ENCODE measurements at places on chromosomes 1 and 21.
A peak's percentile ranks its signal among the peaks of the same experiment; 100 is the strongest.

GRCh38 chr1:13583966-13584791 is 547 bp downstream of the PDPN start:
- DNase-seq: no peak

GRCh38 chr1:226682871-226683814 is 55.9 kb downstream of the ITPKB start:
- no peak for DNase-seq

DNA sequence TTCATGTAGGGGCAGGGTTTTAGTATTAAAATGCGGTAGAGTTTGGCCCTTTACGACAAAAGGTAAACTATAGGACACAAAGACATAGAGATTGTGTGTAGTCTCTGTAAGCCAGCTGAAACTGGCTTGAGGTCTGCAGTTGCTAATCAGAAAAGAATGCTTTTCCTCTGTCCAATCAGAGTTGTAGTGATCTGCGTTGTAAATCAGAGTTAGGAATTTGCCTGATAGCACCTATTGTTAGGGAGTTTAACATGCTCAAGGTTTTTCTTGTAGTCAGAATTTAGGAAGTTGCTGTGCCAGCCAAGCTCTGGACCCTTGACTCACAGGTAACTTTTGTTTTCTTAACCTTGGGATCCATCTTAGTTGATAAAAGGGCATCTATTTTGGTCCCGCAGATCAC is 61.2 kb upstream of the VTCN1 start:
- no peak for DNase-seq

DNA sequence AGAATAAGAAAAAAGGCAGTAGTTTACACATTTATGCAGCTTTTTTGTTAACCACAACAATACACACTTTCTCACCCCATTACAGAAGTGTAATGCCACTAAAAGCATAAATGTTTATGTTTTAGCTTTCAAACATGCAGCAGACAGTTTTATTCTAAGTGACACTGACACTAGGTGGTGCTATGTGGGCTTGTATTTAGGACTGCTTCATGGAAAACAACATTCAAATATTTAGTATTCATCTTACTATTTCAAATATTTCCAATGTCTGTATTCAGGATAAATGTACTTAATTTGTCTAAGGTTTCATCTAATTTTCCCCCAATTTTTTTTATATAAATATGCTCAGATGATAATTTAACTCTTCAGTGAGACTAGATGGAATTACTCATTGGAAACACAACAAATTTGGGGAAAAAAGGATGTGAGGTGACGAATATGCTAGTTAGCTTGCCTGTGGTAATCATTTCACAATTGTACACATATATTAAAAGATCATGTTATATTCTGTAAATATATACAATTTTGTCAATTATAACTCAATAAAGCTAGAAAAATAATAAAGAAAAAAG is 71.4 kb downstream of the USP1 start:
- DNase-seq: peak; percentile 39

GRCh38 chr1:226482975-226483700 is 65.4 kb upstream of the STUM start:
- DNase-seq: no peak

GRCh38 chr1:152167835-152168534 is 9.0 kb upstream of the RPTN start:
- no peak for DNase-seq

GRCh38 chr1:36988321-36988720 is 46.0 kb downstream of the GRIK3 start:
- no peak for DNase-seq

- DNase-seq: no peak
Observed at GRCh38 chr1:218787826-218788225, 385.9 kb upstream of the LYPLAL1 start.

DNA sequence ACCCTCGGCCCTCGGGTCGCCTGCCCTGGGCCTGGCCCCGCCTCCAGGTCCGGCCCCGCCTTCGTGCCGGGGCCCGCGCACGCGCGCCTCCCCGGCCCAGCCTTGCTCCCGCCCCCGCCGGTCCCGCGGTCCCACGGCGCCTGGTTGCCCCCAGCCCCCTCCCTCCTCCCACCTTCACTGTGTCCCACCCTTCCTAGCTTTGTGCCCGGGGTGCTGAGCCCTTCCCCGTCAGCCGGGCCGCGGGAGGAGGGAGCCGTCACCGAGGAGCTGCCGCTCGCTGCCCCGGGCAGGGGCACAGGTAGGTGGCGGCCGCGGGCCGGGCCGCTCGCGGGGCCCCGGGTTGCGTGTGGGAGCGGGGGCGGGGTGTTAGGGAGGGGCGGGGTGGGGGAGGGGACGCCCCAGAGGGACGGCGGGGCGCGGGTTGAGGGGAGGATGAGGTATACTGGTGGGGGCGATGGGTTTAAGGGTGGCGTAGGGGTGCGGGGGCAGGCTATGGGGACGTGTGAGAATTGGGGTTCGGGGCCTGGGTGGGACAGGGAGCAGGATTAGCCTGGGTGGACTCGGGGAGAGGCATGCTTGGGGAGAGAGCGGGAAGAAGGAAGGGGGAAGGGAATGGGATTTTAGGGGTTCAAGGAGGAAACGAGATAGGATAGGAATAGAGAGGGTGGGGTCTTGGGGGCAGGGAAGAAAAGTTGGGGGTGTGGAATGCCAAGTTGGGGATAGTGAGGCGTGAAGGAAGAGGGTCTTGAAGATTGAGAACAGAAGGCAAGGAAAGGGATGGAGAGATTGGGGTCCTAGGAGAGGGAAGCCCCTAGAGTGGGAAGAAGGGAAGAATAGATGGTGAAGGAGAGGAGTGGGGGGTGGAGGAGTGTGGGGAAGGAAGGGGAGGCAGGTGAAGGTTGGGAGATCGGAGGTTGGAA is at the start of gene LRRC42:
Gene LRRC42, plus strand, starts transcription at position 99 of the 920 bp plus-strand sequence. CDS start 5,650 bp downstream, outside the sequence.
- no peak for DNase-seq

DNA sequence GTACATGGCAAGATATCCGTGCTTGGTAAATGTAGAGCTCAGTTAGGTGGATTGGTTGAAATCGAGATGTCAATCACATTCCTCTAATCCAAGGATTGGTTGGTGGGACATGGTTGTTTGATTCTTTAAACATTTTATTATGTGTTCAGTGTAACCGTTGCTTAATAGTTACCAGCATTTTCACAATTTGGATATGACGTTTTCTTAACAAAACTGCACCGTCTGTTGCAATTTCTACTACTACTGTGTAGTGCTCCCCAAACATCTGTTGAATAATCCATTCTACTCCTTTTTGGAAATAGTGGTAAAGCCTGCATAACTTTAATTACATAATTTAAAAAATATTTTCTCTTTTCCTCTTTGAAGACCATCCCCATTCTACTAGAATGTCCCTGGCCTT is 16.3 kb downstream of the OR2B11 start:
- no peak for DNase-seq

GRCh38 chr1:186762653-186763052 is 66.1 kb upstream of the PLA2G4A start:
- DNase-seq: no peak

GRCh38 chr1:154847891-154848290 is 22.2 kb downstream of the KCNN3 start:
- no peak for DNase-seq

GRCh38 chr21:43333298-43334062 is 93.5 kb downstream of the SIK1 start:
- no peak for DNase-seq

DNA sequence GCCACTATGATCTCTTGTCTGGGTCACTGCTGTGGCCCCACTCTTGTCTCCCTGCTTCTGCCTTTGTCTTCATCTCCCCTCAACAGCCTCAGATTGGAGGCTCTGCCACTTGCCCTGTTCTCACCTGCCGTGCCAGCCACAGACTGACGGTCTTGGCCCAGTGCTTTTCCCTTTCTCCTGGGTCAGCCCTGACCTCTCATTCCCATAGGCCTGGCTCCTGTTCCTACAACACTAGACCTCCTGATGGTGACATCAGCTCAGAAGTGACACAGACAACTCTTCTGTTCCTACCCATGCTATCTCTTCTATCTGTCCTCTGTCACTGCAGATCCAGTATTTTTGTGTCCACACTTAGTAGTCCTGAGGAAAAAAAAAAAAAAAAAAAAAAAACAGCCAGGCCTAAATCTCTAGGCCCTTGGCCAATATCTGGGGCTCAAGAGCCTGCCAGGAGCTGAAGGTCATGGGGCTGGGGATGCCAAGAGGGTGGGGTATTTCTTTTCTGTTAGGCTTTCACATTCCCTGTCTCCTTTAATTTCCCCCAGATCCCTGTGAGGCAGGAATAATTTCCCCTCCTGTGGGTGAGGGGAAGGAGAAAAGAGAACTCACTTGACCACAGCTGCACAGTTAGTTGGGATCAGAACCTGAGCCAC is 42.0 kb upstream of the FOXO6 start:
- DNase-seq: no peak

DNA sequence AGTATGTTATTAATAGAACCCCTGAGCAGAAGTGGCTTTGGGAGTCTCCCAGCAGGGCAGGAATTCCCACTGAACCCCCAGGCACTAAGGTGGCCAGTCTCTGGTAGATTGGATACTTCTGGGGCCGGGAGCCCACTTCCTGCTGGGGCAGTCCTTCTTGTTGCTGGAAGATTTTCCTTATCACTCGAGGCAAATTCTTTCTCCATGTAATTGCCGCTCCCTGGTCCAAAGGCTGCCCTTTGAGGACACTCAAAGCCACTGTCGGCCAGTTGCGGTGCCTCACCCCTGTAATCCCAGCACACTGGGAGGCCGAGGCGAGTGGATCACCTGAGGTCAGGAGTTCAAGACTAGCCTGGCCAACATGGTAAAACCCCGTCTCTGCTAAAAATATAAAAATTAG is 22.6 kb upstream of the TNFRSF1B start:
- no peak for DNase-seq

DNA sequence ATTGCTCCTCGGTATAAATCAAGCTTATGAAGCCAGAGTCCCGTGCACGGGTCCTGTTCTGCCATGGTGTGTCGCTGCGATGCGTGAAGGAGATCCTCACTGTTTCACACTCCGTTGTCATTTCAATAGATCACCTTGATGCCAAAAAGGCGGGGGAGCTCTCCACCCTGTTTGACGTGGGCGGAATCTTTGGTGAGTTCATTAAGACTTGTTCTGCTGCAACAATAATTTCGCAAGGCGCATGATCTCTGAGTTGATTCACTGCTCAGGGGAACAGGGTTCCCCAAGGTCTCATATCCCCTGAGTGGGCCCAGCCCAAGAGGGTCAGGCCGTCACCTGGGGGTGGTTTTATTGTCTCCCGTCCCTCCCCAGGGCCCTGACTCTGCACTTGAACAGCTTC is 50.0 kb downstream of the SLC37A1 start:
- DNase-seq: no peak

DNA sequence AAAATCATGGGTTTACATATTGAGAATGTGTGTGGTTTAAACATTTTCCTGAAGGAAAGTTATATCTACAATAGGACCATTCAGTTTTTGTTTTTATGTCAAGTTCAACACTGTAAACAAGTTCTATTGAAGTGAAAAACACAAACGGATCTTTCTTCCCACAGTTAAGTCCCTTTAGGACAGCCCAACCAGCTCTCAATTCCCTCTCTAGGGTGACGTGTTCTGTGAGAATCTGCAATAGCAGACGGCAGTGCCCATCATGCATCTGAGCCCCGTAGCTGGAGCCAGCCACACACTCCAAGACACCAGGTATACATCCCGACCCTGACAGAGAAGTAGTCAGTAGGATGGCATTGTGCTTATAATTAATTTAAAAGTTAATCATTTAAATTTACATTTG is 26.3 kb upstream of the IVNS1ABP start:
- no peak for DNase-seq

- no peak for DNase-seq
Observed at GRCh38 chr1:174964972-174965361, 34.8 kb upstream of the CACYBP start.

DNA sequence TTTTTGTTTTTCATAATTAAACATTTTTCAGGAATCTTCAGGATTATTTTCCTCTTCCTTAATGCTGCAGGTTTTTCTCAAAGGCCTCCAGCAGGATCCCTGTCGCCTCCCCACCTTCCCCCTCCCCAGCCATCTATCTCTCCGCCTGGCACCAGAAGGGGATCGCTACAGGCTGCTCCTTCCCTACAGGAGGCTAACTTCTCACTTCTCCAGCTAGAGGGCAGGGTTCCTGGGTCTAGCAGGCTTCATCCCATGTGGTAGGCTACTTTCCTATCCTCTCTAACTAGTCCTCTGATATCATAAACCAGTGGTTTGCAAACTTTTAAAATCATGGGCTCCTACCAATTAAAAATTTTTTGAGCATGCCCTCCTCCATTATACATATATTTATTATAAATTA is 104.1 kb downstream of the KCNN3 start:
- peak; percentile 21 for DNase-seq

Data from LNCaP clone FGC (cell line).